ENCODE measurements at places on chromosomes 11 and 22.

- no peak for DNase-seq
Measured at GRCh38 chr11:104106136-104106754, 57.7 kb downstream of the PDGFD start.

- DNase-seq = no peak
Measured at GRCh38 chr11:94546886-94547285, 3.2 kb downstream of the FUT4 start.

DNA sequence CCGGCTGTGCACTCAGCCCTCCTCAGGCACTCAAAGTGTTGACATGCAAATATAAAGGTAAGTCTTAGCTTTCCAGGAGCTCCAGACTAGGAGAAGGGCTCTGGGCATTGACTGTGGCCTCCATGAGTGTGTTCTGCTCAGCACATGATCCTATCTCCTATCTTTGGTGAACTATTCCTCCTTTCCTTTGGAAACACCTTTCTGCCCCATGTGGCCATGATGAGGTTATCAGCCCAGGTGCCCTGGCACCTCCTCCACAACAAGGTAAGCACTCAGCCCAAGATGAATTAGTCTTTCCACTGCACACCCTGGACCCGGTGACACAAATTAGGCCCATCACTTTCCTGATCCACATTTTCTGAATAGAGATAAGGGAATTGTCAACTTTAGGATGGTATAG is 37.9 kb upstream of the LMO1 start:
- DNase-seq = no peak

DNA sequence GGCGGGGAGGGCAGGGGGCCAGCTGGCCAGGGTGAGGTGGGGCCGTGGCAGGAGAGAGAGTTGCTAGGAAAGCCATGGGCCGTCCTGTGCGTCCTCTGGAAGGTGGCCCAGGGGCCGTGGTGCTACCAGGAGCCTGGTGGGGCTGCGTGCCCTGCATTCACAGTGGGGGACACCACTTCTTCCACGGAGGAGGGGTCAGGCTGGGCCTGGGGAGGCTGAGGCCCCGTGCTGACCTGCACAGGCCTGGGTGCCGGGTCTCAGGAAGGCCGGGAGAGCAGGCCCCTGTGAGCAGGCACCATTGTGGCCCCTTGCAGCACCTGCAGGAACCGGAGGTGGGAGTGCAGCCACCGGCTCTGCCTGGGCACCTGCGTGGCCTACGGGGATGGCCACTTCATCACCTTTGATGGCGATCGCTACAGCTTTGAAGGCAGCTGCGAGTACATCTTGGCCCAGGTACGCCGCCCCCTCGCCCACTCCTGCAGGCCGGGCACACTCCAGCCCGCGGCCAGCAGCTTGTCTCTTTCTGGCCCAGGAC is 12.0 kb downstream of the MUC5B start:
- DNase-seq = no peak

- DNase-seq = no peak
Measured at GRCh38 chr11:74699615-74700396, 31.4 kb downstream of the CHRDL2 start.

GRCh38 chr11:1442163-1442562 is 44.4 kb downstream of the MOB2 start:
- no peak for DNase-seq

- DNase-seq = no peak
Measured at GRCh38 chr11:21040630-21041029, 371.2 kb downstream of the NELL1 start.

DNA sequence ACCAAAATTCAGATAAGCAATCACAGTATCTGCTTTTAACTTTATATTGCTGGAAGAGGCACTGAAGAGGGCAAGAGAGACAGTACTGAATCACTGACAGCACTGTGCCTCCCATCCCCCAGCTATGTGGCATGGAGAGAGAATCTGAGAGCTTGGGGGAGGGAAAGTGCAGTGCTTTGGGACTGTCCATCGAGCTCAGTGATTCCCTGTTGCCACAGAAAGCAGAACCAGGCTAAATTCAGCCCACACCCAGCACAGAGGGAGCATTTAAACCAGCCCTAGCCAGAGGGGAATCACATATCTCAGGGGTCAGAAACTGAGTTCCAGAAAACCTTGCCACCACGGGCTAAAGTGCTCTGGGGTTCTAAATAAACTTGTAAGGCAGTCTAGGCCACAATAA is 44.3 kb downstream of the KCNQ1 start:
- DNase-seq = no peak
